ENCODE measurements at places on chromosomes 11 and 22.

DNA sequence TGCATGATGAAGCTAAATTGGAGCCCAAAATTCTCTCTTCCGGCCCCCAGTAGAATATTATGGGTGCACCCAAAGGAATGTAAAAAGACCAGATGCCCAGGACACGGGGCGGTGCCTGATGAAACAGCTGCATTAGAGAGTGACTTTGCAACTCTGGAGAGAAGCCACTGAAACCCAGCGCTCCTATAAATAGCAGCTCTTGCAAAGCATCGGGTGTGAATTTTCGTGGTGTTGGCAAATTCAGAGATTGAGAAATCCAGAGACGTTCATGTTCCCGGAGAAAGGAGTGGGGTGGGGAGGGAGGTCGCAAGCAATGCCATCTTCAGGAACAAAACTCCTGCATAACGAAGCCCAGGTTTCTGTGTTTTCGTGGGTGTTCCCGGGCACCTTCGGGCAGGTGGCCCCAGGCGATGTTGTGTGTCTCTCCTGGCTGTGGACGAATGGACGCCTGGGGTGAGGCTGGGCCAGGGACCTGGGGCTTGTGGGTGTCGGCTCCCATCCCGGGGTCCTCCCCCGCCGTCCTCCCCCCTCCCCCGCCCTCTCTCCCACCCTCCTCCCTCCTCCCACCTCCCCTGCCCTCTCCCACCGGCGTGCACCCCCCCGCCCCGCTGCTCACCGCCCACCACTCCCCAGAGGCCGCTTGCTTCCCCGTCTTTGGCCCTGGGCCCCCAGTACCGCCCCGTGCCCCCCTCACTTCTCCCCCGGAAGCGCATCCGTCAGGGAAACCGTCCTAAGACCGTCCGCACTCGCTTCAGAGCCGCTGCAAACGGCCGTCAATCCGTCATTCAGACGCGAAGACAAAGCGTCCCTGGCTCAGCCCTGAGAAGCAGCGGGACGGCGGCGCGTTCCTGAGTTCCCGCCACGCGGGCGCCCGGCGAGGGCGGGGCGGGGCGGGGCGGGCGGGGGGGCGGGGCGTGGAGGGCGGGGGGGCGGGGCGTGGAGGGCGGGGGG is 26.7 kb upstream of the TOLLIP start:
- peak; percentile 62 for ATAC-seq

DNA sequence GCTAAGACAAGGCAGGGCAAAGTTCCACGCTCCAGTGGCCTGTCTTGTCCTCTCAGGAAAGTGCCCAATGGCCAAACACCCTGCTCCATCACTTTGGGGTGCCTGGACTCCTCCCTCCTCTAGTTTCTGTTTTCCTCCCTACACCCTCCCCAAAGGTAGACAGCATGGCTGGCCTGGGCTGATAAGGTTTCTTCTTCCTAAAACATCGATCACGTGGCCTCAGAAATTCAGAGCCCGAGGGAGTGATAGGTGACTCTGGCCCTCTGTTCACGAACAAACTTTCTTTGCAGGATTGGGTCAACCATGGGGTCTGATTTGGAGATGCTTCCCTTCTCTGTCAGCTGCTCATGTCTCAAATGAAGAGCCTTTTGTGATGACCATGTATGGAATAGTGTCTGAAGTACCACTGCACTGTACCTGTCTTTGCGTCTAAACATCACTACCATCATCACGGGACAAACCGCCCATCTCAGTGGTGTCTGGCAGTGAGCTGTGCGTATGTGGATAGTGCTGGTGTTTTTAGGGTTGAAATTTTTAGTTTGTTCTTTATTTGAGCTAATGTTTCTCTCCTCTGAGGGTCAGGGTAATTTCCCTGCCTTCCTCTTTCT is 6.1 kb downstream of the MICAL2 start:
- no peak for ATAC-seq

GRCh38 chr11:612201-612960 is 3.4 kb downstream of the IRF7 start:
- ATAC-seq: no peak

DNA sequence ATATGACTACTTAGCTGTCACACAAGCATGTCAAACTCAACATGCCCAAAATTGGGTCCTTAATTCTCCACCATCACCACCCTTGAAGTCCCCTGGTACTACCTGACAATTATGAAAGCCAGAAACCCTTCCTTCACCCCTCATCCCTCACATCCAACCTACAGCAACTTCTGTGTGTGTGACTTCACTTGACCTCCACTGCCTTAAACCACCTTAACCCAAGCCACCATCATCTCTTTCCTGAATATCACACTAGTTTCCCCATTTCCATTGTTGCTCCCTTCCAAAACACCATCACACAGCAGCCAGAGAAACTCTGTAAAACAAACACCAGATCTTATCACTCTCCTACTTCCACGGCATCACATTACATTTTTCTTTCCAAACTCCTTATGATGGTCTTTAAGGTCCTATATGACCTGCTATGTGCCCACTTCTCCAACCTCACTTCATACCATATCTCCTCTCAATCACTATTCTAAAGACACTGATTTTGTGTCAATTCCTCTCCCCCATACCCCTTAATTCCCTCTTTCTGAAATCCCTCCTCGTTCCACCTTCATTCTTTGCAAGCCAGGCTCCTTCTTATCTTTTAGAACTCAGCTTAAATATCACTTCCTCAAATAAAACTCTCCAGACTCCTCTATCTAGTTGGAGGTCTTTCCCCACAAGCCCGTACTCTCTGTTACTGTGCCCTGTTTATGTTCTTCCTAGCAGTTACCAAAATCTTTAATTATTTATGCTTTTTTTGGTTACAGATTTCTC is 124.9 kb downstream of the RBFOX2 start:
- ATAC-seq: no peak

DNA sequence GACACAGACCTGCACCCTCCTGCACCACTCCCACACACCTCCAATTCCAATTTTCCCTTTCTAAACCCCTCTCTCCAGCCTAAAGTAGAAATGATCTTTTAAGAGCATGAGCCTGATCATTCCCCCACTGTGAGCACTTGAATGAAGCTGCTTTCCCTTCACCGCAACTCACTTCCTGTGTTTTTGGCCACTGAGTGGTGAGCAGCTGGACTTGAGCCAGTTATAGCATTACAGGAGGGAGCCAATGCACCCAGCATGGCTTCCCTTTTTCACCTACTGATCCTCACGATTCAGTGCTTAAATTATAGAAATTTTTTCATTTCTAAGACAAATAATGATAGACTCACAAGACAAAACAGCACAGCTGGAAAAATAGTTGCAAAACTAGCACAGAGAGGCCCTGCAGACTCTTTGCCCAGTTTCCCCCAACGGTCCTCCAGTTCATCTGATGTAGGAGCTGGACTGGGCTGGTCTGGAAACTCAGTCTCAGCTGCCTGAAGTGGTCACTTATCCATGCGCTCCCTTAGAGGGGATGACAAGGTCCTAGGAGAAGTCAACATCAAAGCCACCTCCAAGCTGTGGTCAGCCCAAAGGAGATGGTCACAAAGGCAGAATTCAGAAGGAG is 9.7 kb upstream of the APOL4 start:
- ATAC-seq: no peak

GRCh38 chr11:60923326-60923725 is 934 bp upstream of the TMEM132A start:
- no peak for ATAC-seq

DNA sequence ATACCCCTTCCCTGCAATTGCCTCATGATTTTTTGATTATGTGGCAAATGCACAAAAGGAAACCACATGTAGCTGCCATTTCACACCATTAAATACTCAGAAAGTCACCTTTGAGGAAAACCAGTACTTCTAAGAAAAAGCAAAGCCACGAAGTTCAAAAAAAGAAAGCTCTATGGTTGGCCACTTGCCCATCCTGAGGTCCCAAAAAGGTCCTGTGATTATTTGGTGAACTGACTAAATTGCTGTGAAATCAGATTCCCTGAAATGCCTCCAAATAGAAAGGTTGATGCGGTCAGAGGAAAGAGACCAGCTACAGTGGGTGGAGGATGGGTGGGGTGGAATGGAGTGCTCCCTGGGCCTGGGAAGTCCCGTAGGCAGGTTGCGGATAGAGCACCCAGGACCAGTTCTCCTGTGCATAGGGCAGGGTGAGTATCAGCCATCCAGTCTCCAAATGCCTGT is 26.9 kb downstream of the MRPL16 start:
- no peak for ATAC-seq

DNA sequence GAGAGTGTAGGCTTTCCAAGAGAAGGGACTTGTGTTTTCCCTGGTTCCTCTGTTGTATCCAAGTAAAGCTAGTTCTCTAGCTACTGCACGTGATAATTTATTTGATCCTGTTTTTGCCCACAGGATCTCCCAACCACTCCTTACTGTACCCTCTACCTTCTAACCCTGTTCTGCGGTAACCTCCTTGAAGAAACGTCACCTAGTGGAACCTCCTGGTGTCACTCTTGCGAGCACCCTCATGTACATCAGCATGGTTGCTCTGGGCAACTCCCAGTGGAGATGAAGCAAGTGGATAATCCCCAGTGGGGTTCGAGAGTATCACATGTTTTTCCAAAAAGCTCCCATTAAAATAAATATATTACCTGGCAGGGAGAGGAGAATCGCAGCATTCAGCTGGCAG is 108.9 kb upstream of the CLMP start:
- no peak for ATAC-seq

GRCh38 chr22:31743871-31744270 is 6.1 kb downstream of the PRR14L start:
- ATAC-seq: no peak

DNA sequence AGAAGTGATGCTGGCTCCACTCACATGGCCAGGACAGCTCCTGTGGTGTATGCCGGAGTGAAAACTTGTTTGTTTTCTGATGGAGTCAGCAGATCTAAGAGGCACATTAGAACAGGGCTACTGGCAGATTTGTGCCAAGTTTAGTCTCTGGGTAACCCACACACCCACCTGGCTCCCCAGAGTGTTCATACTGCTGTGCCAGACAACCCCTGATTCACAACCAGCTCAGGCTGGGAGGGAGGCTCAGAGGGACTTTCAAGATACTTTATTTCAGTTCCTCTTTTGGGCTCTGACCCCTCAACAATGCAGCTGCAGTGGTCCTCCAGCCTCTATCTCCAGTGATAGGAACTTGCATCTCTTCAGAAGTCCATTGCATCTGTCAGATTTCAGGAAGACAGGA is 8.5 kb downstream of the NTM start:
- no peak for ATAC-seq

DNA sequence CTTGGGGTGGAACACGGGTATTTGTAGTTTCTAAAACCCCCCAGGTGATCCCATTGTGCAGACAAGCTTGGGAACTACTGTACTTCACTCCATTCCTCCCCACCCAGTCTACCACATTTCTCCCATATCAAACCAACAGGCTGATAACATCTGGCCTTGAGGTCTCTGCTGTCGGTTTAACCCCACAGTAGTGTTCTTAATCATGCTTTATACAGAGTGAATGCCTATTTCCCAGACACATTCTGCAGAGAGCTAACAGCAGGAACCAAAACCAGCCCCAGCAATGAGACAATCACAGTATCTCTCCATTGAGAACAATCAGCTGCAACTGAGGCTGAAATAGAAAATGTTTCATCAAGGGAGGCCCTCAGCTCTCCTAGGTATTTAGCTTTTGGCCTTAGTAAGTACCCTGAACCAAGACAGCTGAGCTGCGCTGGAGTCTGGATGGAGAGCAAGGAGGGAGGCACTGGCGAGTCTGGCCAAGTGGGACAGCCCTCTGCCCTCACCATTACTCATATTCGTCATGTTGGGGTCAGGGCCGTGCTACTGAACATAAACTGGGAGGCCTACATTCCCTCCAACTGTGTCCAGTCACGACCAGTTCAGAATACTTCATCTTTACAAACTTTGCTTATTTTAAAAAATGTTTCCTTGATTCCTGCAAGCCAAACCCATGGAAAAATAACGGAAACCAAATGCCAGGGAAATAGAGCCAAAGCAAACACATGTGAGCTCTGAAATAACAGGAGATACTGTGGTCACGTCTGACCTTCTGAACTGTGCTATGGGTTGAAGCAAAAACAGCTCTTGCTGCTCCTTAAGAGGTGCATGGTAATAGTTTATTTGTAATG is 81.0 kb downstream of the CCDC34 start:
- no peak for ATAC-seq

DNA sequence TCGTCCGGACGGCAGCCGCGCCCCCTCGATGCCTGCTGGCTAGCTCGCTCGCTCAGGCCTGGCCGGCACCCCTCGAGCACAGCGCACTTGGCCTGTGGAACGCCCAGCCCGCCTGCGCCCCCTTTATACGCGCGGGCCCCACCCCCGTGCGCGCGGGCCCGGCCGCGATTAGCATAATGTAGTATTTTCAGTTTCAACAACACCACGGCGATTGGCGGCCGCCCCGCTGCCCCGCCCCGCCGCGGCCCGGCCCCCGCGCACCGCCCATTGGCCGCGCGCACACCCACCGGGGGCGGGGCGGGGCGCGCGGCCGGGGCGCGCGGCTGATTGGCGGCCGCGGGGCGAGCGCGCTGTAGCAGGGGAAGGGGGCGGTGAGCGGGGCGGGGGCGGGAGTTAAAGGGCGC is at the start of gene CDKN1C:
TSS of gene CDKN1C (minus strand) at position 98 of the 404 bp plus-strand sequence. CDS start 319 bp downstream, outside the sequence.
- peak; percentile 88 for ATAC-seq

DNA sequence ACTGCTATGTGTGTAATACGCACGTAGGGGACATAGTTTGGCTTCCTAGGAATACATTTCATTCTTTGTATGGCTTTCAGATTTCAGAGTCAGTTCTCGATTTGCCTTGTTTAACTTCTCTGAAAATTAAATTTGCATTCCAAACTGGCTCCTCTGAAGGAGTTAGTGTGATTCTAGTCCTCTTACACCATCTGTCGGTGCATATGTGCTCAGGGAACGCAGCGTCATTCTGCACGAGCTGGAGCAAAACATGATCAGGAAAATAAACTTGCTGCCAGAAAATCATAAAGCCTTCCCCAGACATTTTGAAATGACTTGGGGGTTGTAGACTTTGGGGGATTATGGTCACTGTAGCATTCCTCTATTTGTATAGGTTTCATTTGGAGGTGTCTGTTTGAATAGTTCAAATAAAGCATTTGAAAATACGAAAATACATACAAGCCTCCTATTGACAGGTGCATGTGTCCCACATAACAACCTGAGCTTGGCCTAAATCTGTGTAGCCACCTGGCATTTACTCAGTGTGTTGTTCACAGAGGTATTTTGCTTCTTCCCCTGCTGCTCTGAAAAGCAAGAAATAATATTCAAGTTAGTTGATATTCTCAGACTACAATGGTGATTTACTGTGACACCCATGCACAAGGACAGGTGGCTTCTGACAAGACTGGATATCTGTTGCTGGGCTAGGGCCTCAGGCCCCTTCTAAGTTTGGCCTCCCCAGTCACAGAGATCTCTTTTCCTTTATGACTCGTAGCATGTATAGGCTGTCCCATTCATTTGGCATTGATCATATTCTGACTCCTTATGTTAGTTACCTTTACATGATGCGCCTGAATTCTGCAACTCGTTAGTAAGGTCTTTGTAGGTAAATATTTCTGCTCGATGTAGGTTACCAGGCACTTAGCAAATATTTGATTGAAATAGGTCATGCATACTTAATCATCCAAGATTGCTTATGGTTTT is 81.6 kb upstream of the SORL1-AS1 start:
- no peak for ATAC-seq

DNA sequence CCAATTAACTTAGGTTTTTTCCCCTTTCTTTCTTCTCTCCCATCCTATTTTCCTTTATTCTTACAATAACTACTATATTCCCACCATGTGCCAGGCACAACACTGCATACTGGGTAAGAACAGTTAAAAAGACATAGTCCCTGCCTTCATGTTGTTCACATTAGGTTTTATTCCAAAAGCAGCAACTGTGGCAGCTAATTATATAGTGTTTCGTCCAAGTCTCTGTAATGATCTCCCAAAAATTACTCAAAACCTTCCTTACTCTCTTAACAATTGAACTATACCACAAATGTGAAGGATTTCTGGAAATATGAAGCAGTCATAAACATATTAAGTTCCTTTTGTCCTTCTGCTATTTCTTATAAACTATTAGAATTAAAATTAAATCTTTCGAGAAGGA is 184.1 kb upstream of the C11orf58 start:
- ATAC-seq: no peak

- no peak for ATAC-seq
These were observed 19.4 kb downstream of the EHF start for GRCh38 chr11:34640050-34640923.
